ENCODE measurements at places on chromosomes 1 and 21.

DNA sequence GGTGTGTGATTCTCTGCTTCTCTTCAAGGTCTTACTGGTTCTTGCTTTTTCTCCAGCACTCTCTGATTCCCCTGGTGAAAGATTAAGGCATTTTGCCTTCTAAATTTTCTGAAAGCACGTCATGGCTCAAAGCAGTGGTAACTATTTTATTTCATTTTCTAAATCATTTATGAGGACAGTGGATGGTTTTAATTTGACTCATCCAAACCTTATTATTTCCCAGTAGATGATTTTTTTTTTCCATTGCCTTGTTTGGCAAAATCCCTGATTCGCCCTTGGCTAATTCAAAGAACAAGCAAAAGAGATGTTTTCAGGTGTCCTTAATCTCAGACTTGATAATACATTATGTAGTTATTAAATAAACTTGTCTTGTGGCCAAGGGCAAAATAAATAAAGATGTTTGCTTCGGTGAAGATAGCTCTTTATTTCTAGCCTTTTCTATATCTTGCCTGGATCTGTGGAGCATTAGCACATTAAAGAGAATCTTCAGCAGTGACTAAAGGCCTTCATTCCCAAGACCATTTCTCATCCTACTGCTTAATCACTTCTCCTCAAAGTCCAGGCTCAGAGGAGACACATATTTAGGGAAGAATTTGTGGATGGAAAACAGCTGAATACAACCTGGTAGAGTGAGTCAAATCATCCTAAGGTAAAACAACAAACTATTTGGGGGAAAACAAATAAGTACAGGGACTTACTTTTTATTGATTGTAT lies 359.8 kb downstream of the DUSP10 start:
- no peak for DNase-seq

GRCh38 chr1:54485416-54485815 lies 62.6 kb upstream of the ACOT11 start:
- no peak for DNase-seq

DNA sequence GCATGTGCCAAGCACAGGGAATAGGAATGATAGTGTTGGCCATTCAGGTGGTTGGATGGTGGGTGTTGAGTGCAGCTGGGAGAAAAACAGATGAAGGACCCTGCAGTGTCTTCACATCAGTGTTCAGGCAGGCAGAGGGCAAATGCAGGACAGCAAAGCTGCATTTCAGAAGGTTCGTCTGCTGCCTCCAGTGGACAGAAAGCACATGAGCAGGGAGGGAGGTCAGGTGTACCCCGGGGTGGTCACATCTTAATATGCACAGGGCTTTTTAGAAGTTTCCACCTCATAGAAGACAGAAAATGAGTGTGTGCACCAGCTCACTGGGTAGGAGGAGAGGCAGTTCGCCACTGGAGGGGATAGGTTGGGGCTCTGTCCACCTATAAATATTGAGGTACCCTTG lies 184.9 kb downstream of the SLC35F3 start:
- DNase-seq = peak; percentile 13

DNA sequence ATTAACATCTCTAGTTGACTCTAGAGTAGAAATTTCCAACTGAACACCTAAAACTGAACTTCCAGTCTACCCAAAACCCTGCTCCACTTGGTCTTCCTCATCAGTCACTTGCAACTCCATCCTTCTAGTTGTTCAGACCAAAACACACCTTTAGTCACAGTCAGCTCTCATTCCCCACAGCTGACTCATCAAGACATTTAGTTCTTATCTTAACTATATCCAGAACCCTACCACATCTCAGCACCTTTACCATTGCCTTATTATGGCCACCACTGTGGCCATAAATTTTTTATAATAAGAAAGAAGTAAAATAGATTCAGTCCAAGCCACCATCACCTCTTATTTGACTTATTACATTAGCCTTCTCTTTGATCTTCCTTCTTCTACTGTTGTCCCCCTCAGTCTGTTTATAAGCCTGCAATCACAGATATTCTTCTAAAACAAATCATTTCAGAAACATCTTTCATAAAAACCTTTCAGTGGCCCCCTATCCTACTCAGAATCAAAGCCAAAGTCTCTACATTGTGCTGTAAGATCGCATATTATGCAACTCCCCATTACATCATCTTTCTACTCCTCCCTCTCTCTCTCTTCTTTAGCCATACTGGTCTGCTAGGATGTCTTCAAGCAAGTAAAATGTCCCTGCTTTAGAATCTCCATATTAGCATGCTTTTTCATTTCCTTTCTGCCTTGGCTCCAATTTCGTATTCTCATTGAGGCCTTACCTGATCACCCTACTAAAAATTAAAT lies 275.9 kb downstream of the LRRC40 start:
- DNase-seq = peak; percentile 13

- DNase-seq = no peak
These were observed 7.6 kb downstream of the KCNJ6 start for GRCh38 chr21:37908691-37909090.

GRCh38 chr1:159851407-159851806 lies 11.1 kb downstream of the VSIG8 start:
- DNase-seq = no peak

- DNase-seq = no peak
These were observed 88.9 kb downstream of the PROX1 start for GRCh38 chr1:214076708-214077065.

DNA sequence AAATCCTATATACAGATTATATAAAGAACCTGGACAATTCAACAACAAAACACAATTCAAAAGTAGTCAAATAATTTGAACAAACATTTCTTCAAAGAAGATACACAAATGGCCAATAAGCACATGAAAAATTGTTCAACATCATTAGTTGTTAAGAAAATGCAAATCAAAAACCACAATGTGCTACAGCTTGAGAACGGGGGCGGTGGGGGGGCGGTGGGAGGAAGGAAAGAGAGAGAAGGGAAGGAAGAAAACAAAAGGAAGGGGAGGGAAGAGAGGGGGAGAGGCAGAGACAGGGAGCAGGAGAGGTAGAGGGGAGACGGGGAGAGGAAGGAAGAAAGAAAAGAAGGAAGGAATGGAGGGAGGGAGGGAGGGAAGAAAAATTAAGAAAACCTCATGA lies 44.1 kb downstream of the ASH1L start:
- DNase-seq = no peak

GRCh38 chr1:89598450-89599331 lies 34.2 kb upstream of the LRRC8C start:
- peak; percentile 30 for DNase-seq

- DNase-seq = no peak
These were observed 201.1 kb upstream of the USP24 start for GRCh38 chr1:55416164-55416842.

DNA sequence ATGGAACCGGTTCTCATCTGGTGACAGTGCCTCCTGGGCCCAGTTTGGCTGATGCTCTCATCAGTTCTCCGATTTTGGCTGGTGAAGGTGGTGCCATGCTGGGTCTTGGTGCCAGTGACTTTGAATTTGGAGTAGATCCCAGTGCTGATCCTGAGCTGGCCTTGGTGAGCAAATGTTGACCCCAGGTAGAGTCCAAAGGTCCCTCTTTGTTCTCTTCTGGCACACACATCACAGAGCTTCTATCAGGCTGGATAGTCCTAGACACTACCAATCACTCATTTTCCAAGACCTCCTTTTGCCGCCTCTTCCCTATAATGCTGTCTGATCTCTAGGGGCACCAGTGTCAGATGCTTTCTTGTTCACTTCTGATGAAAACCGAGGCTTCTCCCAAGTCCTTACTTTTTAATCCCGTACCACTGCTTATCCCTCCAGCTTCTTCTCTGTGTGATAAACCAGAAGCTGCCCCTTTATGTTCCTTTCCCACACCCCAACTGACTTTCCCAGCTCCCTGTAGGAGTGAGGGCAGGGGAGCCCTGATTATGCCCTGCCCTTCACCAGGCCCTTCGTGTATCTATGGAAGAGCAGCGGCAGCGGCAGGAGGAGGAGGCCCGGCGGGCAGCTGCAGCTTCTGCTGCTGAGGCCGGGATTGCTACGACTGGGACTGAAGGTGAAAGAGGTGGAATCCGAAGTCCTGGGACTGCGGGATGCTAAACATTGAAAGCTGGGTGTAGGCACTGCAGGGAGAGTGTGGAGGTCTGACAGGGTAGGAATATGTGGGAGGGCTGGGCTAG lies 11.1 kb downstream of the PSMD4 start:
- DNase-seq = no peak

GRCh38 chr21:34744801-34745200 lies 76.0 kb downstream of the CLIC6 start:
- no peak for DNase-seq

- DNase-seq = no peak
These were observed 25.6 kb upstream of the GUCA2A start for GRCh38 chr1:42189931-42190853.

DNA sequence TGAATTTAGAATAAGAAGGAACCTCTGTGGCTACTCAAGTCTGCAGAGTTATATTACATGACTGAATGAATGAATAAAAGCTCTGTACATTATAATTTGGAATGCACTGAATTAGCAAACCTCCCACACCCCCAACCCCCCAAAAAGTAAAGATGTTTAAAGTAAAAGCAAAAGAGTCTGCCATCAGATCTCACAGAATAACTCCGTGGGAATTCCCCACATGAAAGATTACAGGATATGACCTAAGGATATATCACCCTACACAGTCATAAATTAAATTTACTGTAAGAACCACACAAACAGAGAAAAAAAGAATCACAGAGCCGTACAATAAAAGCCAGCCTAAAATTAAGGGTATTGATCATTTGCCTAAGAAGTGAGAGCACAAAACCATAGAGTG lies 587.3 kb downstream of the PTPRC start:
- DNase-seq = no peak

DNA sequence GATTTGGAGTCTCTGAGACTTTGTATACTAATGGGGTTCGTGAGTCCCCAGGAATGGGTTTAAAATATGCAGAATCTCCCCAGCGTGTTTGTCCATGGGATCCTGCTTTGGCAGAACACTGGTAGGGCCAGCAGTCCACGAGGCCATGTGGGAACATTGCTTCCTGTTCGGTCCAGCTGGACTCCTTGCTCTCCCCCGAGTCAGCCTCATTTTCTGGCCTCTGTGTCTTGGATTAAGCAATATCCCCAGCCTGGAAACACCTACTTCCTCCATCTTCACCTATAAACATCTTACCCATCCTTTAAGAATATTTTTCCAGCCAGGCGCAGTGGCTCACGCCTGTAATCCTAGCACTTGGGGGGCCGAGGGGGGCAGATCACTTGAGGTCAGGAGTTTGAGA lies 142.4 kb downstream of the NAV1 start:
- no peak for DNase-seq

DNA sequence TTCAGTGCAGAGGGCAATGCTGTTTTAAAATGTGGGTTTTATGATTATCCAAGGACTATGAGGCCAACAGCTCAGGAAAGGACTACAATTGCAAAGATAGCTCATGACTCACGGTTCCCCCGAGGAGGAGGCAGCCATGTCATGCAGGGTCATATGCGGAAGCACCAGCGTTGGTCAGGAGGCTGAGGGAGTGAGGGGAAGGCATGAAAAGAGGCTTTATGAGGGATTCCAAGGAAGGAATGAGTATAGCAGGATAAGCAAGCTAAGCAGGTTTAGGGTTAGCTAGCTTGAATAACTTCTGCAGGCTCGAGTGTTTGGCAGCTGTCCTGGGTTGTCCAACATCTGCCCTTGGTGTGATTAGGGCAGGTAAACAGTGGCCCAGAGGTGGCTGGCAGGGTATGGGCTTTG lies 495.1 kb downstream of the SETD4 start:
- DNase-seq = peak; percentile 33

- no peak for DNase-seq
These were observed 10.3 kb upstream of the SLC45A1 start for GRCh38 chr1:8307628-8308027.

DNA sequence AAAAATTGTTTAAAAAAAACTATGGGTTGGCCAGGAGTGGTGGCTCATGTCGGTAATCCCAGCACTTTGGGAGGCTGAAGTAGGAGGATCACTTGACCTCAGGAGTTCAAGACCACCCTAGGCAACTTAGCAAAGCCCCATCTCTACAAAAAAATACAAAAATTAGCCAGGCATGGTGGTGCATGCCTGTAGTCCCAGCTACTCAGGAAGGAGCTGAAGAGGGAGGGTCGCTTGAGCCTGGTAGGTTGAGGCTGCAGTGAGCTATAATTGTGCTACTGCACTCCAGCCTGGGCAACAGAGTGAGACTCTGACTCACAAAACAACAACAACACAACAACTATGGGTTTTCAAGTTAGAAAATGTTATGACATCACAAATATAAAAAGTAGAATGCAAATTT lies 16.4 kb downstream of the SLAMF7 start:
- DNase-seq = no peak

DNA sequence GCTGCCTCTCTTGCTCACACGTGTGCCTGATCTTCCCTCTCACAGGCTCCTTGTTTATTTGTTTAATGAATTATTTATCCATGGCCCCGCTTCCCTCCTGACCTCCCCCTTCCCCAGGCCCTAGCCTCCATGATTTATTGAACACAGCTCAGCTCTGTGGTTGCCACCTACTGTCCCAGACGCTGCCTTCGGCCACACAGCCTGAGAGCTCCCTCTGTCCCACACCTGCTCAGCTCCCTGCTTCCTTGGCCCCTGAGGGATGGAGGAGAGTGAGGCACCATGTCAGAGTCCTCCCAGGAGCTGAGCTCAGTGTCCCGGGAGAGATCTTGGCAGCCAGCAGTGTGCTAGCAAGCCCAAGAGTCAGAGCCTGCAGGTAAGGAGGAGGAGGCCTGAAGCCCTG lies 3.1 kb upstream of the EFNA3 start:
- DNase-seq = no peak

DNA sequence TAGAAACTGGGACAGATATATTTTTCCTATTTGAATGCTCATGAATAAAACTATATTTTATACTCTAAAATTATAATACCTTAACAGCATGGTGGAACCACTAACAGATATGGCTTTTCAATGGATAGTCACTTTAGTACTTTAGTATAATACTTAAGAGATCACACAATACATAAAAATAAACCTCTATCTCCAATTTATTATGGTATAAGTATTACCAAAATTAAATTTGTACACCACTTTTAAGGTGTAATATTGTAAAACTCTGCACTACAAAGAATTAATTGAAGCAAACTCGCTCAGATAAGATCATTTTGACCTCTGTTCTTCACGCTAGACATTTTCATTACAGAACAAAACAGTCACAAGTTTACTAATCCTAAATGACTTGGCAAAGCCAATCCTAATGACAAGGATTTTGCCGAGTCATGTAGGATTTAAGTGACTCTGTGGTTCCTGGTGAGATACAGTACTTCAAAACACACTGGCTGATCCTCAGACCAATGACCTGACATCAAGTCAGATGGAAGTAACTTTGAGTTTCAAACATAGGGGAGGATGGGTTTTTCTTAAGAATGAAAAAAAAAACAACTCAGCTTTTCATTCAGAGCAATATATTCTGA lies 200.6 kb downstream of the SMYD3 start:
- no peak for DNase-seq

- DNase-seq = peak; percentile 50
These were observed 1.4 kb upstream of the RBM15 start for GRCh38 chr1:110337704-110338308.

GRCh38 chr1:154729031-154729442 lies 121.1 kb upstream of the ADAR start:
- peak; percentile 54 for DNase-seq

GRCh38 chr1:66475940-66476339 lies 58.0 kb upstream of the SGIP1 start:
- DNase-seq = no peak

- no peak for DNase-seq
These were observed 52.1 kb downstream of the OBSCN start for GRCh38 chr1:228259951-228260350.

All from urothelium cell line (cell line).